ENCODE measurements at places on chromosomes 4 and X. TPM values are rescaled to one million over a fixed set of nuclear protein-coding genes. Genes with fewer than 3 reads are reported as not detected.

FAM9C gene
- total RNA-seq, result not detected

DCHS2 gene
- total RNA-seq, result not detected

LUZP4 gene
- total RNA-seq, result not detected

ASB12 gene
- 0.16 TPM for total RNA-seq

GNPDA2 gene
- total RNA-seq, result 19.0 TPM

CT83 gene
- not detected for total RNA-seq

Measured in activated naive CD8-positive, alpha-beta T cell treated with anti-CD3 and anti-CD28 coated beads for 36 hours (primary cell).